ENCODE measurements at places on chromosomes 7 and 10.

- no peak for DNase-seq
These were observed 97.3 kb upstream of the PDLIM1 start for GRCh38 chr10:95388109-95388471.

DNA sequence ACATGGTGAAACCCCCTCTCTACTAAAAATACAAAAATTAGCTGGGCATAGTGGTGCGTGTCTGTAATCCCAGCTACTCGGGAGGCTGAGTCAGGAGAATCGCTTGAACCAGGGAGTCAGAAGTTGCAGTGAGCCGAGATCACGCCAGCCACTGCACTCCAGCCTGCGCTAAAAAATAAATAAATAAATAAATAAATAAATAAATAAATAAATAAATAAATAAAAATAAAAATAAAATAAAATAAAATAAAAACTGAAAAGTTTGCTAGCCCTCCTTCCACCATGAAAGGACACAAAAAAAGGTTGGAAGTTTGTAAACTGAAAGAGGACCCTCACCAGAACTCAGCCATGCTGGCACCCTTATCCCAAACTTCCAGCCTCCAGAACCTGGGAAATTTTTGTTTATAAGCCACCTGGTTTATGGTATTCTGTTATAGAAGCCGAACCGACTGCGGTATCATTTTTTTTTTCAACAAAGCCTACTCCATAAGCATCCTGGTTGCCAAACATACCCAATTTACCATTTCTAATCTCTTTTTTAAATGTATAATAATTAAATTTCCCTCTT, 448.2 kb downstream of the SEMA3D start:
- DNase-seq = no peak

GRCh38 chr10:111087331-111087756, 10.5 kb downstream of the ADRA2A start:
- no peak for DNase-seq

GRCh38 chr7:83468251-83468739, 180.6 kb downstream of the SEMA3E start:
- DNase-seq = peak; percentile 17

GRCh38 chr10:1395025-1395480, 338.9 kb downstream of the WDR37 start:
- DNase-seq = no peak

DNA sequence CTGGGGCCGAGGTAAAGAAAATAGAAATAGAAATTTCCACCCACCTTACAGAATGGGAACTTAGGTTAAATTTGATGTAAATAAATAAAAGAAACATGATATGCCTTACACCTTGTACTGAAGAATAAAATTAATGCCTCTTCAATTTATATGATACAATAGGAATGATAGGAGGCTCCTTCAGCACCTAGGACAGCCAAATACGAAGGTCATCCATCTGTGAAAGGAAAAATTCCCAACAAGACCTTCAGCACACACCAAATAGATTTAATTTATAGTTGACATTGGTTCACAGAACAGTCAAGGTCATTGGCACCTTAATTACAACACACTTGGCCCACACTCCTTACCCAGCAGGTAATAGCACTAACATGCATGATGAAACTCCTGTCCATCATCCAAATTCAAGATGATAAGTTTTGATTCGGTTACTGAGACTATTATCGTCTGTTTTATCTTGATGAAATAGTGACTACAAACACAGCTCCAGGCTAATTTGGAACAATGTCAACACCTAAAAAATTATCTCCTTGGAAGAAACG, 250.9 kb downstream of the SNX13 start:
- DNase-seq = no peak

GRCh38 chr10:23608926-23609325, 170.1 kb downstream of the OTUD1 start:
- no peak for DNase-seq

DNA sequence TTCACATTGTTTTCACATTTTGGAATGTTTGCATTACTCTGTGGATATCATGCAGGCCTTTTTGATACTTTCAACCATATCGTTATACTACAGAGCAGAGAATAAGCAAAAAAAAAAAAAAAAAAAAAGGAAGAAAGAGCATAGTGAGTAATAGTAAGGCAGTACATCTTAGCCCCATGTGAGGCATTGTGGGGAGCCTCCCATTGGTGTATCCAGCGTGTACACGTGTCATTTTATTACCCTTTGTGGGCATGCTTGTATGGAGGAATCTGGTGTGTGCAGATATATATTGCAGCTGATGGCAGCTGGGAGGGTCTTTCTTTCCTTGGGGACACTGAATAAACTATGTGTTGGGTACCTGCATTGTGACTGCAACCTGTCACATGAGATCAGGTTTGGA, 19.6 kb downstream of the R3HCC1L start:
- no peak for DNase-seq

GRCh38 chr10:25206693-25207414, 32.1 kb downstream of the GPR158 start:
- no peak for DNase-seq

GRCh38 chr10:64476506-64476905, 955.3 kb downstream of the REEP3 start:
- no peak for DNase-seq

GRCh38 chr10:13614530-13615332, 28.0 kb downstream of the PRPF18 start:
- no peak for DNase-seq

DNA sequence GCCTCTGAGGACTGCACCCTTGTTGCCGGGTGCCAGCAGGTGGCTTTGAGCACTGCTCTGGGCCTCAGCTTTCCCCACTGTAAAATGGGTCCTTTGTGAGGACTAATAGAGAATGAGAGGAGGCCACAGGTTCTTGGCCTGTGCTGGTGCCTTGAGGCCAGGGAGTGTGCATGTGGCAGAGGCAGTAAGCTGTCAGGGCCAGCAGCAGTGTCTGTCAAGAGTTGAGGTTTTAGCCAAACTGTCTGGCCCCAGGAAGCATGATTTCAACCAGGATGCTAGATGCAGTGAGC, 13.5 kb downstream of the NACAD start:
- no peak for DNase-seq

- DNase-seq = peak; percentile 53
These were observed 514 bp upstream of the GAD2 start for GRCh38 chr10:26215935-26216584.

DNA sequence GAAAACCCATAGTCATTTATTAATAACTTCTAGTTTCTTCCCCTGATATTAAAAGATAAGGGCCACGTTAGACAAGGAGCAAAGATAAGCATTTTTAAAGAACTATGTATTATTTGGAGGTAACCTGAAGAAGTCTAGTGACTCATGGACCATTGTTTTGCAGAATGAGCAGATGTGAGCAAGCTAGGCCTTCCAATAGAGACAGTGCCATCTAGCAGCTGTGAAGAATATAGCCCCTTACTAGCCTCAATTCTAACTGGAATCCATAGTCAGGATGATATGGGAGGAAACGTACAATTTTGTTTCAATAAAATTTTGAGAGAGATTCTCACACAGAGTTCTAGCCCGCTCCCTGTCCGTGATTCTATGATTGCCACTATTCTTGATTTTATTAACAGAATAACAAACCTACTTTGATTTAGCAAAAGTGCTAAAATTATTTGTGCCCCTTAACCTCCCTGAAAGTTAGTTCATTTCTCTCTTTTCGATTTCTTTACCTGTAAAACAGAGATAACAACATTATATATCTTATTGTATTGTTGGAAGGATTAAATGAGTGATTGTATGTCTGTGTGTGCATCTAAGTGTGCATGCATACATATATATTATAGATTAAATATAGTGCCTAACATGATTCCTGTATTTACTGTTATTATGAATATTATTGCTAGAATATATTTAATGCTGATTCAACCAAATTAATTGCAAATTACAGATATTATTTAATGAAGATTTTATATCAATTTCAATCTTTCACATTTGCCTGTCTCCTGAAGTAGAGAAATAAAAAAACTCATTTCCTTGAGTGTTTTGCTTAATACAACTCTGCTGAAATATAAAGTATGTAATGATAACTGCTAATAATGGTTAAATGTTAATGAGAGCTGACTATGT, 22.7 kb downstream of the FAM237B start:
- no peak for DNase-seq

- no peak for DNase-seq
These were observed 416.5 kb downstream of the MAGI2 start for GRCh38 chr7:79037001-79037400.

DNA sequence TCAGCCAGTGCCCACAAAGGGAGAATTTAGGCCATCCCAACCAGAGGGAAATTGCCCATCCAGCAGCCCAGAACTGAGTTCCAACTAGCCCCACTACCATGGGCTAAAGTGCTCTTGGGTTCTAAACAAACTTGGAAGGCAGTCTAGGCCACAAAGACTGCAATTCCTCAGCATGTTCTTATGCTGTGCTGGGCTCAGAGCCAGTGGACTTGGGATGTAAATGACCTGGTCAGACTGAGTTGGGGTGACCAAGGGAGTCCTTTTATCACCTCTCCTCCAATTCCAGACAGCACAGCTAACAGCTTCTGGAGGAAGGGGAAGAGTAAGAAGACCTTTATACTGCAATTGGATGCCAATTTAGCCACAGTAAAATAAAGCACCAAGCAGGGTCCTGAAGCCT, 607.2 kb upstream of the KCND2 start:
- DNase-seq = no peak

DNA sequence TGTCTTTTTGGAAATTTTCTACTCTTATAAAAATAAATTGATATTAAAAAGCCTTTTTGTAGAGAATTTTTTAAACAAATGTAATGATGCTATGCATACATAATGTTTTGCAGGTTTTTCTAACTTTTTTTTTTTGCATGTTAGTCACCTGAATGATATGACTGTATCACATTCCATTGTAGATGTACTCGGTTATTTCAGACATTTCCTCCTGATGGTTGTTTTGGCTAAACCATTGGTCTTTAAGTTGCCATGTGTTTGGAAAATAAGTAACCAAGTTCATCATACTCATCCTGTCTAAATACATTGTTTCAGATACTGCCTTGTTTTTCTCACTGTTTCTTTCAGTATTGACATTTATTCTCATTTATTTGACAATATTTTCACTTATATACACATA, 25.8 kb downstream of the NHLRC2 start:
- DNase-seq = no peak

GRCh38 chr10:83432261-83433045, 706.9 kb upstream of the GHITM start:
- DNase-seq = no peak

DNA sequence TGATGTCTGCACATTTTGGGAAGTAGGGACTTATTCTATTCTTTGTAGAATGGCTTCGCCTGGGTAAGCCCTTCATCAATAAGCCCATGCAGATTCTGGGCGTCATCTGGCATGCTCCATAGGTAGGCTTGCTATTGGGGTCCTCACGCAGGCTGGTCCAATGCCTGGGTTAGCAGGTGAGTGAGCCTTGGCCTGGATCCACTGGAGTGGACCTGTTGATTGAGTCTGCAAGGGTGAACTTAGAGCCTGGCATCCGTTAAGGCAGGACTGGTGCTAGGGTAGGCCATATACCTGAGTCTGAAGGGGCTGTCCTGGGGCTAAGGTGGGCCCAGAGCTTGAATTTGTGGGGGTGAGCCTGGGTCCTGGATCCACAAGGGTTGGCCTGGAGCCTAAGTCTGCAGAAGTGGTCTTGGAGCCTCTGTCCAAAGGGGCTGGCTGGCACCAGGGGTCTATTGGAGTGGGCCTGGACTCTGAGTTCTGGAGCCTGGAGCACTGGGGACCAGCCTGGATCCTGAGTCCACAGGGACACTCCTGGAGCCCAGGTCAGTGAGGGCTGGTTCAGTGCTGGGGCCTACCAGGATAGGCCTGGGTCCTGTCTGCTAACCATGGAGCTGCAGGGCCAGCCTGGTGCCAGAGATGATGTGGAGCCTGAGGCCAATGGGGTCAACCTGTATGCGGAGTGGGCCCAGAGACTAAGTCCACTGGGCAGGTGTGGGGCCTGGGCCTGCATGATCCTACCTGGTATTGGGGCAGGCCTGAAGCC, 297.7 kb downstream of the PTPRN2 start:
- no peak for DNase-seq

DNA sequence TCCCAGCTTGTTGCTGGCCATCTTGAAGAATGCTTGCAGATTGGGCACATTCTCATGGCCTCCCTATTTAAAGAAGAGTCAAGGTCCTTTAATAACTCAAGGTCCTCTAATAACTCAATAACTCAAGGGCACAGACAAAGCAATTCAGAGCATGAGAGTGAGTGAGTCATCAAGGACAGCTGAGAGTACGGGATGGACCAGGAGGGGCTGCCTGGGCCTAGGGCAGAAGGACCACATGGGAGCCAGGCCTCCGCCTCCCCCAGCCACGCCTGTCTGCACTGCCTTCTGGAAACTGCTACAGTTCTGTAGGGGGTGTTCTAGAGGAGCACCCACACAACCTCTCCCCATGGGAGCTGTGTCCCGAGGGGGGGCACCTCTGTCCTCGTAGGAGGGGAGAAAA, 48.9 kb downstream of the ZNF503 start:
- DNase-seq = no peak

DNA sequence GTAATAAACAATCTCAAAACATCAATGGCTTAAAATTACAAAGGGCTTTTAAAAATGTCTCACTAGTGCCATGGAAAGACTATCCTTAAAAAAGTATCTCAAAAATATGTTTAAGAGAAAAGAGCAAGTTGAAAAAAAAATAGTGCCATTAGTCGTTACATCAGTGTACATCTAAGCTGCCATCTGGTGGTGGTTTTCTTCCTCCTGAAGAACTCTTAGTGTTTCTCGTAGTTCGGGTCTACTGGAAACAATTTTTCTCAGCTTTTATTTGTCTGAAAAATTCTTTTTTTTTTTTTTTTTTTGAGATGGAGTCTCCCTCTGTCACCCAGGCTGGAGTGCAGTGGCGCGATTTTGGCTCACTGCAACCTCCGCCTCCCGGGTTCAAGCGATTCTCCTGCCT, 5.9 kb upstream of the GARIN1A start:
- DNase-seq = no peak

DNA sequence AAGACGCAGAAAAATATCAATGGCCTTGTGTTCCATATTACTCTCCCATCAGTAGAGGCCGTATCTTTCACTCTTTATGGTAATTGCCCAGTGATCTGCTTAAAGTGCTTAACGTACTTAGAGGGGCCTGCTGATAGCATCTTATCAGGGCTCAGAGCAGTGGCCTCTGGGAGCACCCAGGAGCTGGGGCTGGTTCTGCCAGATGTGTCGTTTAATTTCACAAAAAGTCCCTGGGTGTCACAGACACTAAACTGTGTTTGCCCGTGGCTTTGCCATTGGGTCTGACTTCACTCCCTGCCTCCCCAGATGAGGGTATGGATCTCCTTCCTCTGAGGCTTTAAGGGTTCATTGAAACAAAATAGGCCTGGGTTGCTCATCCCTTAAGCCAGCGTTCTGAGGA, 435.3 kb downstream of the GATA3 start:
- DNase-seq = no peak

GRCh38 chr10:25113191-25114035, 61.4 kb upstream of the GPR158 start:
- DNase-seq = peak; percentile 18

DNA sequence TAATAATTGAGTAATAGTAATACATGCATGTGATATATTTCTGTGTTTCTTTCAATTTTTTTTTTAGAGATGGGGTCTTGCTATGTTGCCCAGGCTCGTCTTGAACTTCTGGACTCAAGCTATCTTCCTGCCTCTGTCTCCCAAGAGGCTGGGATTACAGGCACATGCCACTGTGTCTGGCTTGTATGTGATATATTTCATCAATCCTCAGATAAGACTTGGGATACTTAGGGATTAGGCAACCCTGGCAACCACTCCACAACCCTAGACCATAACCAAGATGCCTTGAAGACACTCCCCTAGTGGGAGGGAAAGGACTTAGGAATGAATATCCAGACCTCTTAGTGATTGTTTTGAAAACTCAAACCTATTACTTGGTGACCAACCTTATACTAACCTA, 154.8 kb downstream of the CCDC3 start:
- no peak for DNase-seq

- DNase-seq = peak; percentile 5
These were observed 650.5 kb upstream of the SORCS1 start for GRCh38 chr10:107814865-107815487.

Measured in GM12891 (cell line).